ENCODE measurements at places on chromosomes 4 and X.

GRCh38 chrX:48083212-48083611 is 11.8 kb upstream of the ZNF630 start:
- no peak for DNase-seq

DNA sequence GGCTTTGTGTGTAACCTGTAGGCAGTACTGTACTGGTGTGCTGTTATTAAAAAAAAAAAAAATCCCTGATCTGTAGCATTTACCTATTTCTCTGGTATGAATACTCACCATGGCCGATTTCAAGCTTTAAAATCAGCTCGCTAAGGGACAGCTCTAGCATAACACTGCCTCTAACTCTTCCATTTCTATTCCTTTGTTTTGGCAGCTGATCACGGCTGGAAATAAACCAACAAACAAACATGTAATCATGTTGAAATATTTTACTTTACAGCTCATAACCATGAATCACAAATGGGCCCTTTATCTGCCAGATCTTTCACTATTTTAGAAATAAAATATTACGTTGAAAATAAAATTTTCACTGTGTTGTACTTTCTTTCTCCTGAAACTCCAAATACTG is 60.5 kb upstream of the IL15 start:
- no peak for DNase-seq

DNA sequence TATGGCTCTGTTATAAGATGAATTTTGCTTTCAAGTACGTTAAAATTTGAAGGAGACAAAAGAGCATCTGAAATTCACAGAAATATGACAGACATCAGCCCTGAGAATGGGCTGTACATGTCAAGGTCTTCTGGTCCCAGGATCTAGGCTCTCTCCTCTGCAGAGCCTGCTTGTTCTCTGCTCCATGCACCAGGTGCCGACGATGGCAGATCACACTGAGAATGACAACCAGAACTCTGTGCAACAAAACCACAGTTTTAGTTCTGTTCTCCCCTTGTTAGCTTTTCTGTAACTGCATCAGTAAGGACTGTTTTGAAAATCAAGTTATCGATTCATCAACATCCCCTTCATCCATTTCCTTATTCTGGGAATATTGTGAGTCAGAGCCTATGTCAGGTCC is 30.9 kb upstream of the LGI2 start:
- DNase-seq = no peak

- DNase-seq = no peak
These were observed 26.4 kb upstream of the FGFBP2 start for GRCh38 chr4:15989424-15989823.

DNA sequence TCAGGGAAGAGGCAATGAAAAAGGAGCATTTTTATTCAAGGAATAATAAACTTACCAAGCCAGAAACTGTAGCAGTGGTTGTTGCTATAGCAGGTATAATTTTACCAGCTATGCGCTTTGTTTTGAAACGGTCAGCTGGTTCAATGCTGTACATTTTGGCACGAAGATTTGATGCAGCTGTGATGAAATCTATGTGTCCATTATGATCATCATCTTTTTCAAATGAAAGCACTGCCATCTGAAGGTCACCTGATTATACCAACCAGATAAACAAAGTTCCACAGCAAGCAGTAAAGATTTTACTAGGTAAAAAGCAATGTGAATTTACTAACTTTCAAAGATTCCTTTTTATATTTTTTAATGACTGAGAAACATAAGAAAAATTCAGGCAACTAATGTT is 66.4 kb downstream of the STAP1 start:
- DNase-seq = no peak

GRCh38 chrX:110001740-110002299 is 1.1 kb upstream of the TMEM164 start:
- DNase-seq = no peak

DNA sequence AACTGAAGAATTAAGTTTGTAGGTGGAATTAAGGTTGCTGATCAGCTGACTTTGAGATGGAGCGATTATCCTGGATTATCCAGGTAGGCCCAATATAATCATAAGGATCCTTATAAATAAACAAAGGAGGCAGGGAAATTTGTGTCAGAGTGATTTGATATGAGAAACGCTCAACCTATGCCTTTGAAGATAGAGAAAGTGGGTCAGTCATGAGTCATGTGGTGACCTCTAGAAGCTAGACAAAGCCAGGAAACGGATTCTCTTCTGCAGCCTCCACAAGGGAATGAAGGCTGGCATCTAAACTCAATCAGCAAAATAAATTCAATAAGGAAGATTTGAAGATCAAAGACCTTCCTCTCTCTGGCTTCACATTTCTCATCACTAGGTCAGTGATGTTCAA is 41.5 kb upstream of the SMIM10 start:
- DNase-seq = no peak

- DNase-seq = no peak
These were observed 868 bp downstream of the PLS3 start for GRCh38 chrX:115561605-115562479.

- DNase-seq = no peak
These were observed 393.9 kb upstream of the CTSO start for GRCh38 chr4:156347412-156348075.

GRCh38 chr4:101192244-101192643 is 155.1 kb downstream of the PPP3CA start:
- no peak for DNase-seq

DNA sequence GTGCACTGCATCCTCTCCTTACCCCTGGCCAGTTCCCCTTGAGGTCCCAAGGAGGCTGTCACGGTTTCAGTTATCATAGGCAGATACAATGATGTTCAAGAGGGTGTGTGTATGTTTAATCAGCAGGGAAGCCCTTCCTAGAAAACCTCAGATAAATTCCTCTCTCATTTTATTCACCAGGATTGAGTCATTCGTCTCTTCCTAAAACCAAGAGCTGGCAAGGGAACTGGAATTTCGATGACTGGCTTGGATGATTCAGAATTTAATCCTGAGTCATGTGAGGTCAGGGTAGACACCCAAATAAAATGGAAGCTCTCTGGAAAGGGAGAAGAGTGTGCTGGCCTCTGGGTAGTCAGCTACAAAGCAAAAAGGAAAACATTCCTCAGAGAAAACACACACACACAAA is 106.2 kb upstream of the RAPGEF2 start:
- DNase-seq = no peak

- DNase-seq = peak; percentile 14
These were observed 566 bp downstream of the CORIN start for GRCh38 chr4:47837094-47837907.

- peak; percentile 19 for DNase-seq
These were observed 106.7 kb downstream of the ARHGAP6 start for GRCh38 chrX:11558972-11559371.

GRCh38 chrX:19893727-19894126 is 6.3 kb upstream of the SH3KBP1 start:
- no peak for DNase-seq

DNA sequence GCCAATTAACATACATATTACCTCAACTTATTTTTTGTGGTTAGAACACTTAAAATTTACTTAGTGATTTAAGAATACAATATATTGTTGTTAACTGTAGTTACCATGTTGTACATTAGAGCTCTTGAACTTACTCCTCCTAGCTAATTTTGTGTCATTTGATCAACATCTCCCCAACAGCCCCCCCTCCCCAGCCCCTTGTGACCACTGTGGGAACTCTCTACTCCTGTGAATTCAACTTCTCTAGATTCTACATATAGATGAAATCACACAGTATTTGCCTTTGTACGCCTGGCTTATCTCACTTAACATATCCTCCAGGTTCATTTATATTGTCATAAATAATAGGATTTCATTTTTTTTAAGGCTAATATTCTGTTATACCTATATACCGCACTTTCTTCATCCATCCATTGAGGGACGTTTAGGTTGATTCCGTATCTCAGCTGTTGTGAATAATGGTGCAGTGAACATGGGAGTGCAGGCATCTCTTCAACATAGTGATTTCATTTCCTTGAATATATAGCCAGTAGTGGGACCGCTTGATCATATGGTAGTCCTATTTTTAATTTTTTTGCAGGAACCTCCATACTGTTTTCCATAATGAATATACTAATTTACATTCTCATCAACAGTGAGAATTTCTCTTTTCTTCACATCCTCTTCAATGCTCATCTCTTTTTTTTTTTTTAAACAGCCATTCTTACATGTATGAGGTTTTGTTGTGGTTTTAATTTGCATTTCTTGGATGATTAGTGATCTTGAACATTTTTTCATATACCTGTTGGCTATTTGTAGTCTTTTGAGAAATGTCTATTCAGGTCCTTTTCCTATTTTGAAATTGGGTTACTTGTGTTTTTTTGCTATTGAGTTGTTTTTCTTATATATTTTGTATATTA is 66.8 kb downstream of the RAPGEF2 start:
- DNase-seq = no peak

DNA sequence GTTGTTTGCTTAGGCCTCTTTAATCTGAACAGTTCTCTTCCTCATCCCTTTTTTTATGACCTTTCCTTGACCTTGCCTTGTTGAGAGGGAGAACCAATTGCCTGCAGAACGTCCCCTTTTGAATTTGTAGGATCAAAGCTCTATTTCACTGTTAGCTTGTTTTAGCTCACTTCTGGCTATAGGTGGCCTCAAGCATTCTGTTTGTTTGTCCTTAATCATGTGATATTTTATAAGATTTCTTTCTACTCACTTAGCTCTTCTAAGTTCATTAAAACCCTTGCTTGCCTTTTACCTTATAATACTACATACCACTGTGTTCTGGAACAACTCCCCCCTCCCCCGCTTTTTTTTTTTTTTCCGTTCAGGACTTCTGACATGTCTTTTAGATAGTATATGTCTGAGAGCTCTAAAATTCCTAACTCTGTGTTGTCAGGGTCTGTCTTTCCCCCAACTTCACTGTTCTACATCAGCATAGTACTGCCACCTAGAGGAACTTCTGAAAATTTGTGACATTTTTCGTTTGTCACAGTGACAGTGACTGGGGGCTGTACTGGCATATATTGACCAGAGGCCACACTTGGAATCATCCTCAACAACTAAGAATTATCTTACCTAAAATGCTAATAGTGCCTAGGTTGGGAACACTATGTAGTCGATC is 128.5 kb downstream of the LARP7 start:
- no peak for DNase-seq

- no peak for DNase-seq
These were observed 87.4 kb downstream of the PLAC1 start for GRCh38 chrX:134570899-134571298.

All from stimulated activated CD8-positive, alpha-beta memory T cell treated with anti-CD3 and anti-CD28 coated beads, Interleukin-7, amount 100 ng/mL, for 24 hours (primary cell).